ENCODE measurements at places on chromosomes 11 and 22.

DNA sequence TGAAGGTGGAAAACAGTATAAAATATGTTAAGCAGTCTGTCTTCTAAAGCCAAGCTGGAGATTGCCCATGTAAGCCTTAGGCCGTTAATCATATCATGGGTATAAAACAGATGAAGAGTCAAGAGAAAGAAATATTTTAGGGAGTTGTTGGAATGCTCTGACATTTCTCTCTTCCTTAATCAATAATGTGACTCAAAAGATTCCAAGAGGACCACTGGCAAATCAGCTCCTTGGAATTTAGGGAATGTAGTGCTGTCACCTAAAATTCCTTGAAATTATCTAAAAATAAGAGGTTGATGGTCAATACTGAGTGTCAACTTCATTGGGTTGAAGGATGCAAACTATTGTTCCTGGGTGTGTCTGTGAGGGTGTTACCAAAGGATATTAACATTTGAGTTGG lies 525.9 kb downstream of the KCNA4 start:
- no peak for DNase-seq

GRCh38 chr22:31260474-31260856 lies 31.8 kb downstream of the PIK3IP1 start:
- DNase-seq = no peak

DNA sequence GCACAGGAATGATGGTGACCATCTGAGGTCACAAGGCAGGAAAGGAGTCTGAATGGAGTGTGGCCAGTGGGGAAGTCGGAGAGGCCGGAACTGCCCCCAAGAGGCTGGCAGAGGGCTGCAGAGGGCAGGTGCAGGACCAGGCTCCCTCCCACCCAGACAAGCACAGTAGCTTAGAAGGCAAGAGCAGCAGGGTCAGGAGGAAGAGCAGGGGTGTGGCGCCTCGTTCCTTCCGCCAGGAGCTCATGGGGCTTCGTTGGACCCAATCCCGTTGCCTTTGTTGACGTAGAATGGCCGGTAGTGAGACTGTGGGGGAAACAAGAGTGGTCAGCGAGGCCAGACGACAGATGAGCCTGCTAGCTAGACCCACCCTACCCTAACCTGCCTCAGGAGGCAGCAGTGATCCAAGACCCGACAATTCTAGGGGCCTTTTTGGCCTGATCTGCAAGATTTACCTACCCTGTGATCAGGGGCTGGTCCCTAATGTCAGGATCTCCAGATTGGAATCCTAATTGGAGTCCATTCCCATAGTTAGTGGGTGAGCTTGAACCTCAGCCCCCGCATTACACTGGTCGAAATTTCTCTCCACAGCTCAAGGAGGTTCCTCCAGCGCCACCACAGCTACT lies 25.6 kb downstream of the TRIM29 start:
- no peak for DNase-seq

GRCh38 chr11:75939516-75939915 lies 124.5 kb downstream of the UVRAG start:
- no peak for DNase-seq

DNA sequence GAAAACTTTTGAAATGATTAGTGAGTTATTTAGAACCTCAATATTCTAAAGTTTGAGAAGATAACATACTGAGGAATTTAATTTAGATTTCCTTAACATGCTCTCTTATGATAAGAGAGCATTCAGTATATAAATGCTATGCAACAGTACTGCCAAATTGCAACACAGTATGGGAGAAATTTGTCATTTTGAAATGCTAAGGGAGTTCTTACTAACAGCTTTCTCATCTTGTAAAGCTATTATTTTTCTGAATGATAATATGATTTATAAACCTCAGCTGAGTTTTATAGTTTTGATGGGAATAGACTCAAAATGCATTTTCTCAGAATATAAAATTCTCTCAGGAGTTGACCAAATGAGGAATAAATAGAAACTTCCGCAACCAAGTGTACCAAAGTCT lies 108.4 kb downstream of the SPON1 start:
- no peak for DNase-seq

DNA sequence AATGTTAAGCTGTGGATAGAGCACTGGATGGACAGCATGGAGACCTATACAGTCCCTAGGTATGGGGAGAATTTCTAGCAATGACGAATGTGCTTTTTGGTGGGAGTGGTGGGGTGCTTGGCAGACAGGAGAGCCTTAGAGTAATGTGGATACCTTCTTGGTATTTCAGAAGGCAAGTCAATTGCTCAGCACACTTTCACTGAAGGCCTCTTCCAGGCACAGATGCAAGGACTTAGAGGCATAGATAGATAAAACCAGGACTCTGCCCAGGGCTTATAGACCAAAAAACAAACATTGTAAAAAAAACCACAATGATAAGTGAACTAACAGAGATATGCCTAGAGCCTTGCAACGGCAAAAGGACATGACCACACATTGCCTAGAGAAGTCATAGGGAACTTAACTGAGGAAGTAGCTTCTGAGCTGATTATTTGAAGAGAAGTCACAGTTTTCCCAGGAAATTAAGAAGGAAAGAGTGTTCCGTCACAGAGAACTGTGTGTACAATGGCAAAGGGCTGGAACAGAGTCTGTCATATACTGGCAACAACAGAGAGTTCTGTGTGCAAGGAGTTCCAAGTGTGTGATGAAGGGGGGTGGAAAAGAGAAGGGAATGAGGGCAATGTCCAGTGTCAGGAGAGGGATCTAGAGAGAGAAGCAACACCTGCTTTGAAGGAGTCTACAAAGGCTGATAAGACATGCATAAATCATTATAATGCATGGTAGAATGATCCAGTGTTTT lies 65.9 kb upstream of the PICALM start:
- DNase-seq = no peak

DNA sequence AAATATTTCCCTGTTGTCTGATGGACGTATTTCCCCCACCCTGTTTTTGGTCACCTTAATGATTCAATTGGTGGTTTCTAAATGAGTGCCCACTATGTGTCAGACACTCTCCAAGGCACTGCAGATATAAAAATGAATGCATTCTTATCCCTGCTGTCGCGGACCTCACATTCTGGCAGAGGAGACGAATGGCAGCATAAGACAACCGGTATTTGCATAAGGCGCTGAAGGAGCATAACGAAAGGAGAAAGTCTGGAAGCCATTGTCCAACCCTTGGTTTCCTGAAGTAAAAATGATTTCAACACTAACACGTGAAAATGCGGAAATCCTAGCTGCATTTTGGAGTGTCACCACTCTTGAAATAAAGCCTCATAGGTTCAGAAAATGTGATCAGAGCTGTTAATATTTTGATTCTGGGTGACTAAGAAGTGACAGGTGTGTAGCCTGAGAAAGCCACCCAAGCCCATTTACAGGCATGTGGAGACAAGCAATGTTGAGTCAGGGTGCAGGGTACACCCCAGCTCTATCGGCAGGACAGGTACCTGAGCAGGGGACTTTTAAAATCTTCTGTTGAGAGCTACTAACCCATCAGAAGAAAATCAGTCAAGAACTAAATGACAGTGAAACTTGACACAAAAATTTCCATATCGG lies 10.1 kb upstream of the GAB2 start:
- DNase-seq = peak; percentile 75

GRCh38 chr11:83773950-83774880 lies 488.0 kb upstream of the CCDC90B start:
- no peak for DNase-seq

GRCh38 chr22:29147331-29147899 lies 58.3 kb upstream of the EMID1 start:
- no peak for DNase-seq

DNA sequence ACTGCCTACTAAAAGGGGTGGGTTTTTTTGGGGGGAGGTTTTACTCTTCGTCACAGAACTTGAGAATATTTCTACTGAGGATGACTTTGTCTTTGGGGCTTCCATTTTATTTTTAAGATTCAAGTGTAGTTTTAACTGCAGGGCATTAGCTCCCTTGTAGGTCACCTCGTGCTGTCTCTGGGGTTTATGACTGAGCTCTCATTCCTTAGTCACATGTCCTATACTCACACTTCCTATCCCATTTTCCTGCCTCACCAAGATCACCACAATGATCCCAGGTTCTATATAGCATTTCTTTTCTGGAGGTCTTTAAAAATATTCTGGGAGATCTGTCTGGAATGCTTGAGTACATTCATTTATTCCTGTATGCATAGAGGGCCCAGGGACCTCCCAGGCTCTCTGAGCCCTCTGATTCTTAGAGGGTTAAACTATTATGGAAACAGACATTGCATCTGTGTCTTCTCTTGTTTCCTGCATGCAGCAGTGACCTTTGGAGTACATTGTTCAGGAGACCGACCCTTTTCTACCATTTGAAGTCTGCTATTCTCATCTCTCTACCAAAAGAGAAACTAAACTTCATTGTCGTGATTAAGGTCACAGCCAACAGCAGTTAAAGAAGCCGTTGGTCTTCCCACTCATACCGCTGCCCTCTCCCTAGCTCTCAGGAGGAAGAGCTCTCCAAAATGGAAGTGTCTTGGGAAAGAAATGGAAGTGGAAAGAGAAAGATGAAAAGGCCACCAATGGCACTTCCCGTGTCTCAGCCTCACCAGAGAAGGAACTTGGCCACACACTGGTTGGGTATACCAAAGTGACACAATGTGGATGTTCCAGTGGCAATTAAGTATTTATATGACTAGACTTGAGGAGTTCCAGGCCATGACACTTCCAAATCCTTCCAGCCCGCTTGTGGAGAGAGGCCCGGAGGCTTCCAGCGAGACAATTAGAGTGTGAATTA lies 77.5 kb downstream of the ZBTB16 start:
- no peak for DNase-seq

DNA sequence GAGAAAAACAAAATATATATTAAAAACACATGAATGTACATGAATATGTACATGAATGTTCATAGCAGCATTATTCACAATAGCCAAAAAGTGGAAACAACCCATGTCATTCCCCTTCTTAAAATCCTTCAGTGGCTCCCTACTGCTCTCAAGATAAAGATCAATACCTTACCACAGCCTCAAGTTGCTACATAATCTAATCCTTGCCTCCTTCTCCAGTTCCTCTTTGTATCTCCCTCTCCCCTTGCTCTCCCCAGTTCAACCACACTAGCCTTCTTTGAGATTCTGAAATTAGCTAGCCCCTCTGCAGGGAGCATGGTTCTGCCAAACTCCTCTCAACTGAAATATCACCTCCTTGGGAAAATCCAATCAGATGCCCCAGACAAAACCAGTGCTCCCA lies 28.1 kb downstream of the MTMR2 start:
- DNase-seq = no peak

GRCh38 chr11:117634756-117635603 lies 162.0 kb downstream of the DSCAML1 start:
- no peak for DNase-seq

DNA sequence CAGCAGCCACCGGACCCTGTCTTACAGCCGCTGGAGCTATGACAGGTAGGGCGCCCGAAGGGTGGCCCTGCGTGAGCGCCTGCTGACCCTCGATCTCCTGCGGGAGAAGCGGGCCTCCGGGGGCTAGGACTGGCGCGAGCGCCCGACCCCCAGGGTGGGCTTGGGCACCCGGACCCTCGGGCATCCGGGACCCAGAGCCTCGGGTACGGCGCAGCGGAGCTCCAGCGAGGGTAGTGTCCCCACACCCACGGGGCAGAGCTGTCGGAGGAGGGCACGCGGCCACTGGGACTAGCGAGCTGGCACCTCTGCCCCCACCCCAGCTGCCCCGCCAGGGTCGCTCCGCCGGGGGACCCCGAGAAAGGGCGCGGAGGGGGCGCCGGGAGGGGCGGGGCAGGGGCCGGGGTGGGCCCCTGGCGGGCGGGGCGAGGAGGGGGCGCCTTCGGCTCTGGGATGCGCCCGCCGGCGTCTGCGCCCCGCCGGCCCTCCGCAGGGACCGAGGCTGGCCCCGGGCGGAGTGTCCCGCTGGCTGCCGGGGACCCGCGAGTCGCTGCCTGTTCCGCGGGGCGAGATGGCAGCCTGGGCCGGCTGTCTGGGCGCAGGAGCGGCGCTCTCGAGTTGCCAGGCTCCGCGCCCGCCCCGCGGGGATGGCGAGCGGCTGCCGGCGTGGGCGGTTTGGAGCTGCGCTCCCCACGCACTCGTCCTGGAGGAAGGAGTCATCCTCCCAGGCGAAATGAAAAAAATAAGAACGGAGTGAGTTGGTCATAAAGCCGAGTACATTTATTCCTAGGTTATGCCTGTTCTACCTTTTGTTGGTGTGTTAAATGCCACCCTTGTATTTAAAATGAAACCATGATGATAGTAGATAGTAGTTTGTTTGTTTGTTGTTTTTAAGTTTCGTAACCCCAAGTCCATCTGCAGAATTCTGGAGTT lies 32.4 kb downstream of the EIF3F start:
- peak; percentile 17 for DNase-seq

DNA sequence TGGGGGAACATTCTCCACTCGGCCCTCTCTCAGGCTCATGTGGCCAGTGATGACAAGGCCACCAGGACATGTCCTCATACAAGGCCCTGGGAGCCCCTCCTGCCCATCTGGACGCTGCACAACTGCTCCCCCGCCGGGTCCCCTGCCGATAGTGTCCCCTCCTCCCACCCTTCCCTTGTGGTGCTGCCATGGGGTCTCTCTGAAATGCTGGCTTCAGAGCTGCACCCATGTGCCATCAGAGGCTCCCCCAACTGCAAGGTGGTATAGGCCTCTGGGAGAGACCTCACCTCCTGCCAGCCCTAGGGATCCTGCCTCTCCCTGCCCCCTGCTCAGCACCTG lies 113.0 kb downstream of the KCNQ1OT1 start:
- no peak for DNase-seq

GRCh38 chr11:68996376-68997123 lies 15.8 kb upstream of the MRGPRD start:
- DNase-seq = no peak

DNA sequence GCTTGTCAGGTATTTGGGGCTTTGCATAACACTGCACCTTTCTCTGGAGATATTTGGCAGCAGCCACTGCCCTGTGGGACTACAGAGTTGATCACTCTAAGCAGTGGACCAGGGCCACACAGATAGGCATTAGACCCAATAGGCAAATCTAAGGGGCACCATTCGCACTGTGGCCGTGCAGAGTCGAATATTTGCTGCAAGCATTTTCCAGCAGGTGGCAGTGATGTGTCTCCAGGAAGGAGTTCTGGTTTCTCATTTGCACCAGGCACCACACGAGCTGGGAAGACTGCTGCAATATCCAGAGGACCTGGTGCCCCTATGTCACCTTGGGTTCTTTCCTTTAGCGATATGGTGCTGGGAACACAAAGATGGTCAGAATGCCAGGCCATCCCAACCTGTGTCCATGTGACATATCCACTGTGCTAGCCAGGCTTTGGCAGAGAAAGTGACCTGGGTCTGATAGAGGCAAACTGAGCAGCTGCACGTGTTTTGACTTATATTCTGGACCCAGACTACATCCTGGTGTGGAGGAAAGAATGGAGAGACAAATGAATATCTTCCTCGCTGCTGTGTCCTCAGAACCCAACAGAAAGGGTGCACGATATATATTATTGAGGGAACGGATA lies 318.7 kb downstream of the BUD13 start:
- DNase-seq = peak; percentile 44
